ENCODE measurements at places on chromosomes 4 and X. TPM values are rescaled to one million over a fixed set of nuclear protein-coding genes. Genes with fewer than 3 reads are reported as not detected.

- H3K36me3 ChIP-seq = no peaks in the 10 kb centered on the region
- DNase-seq = no peak
- H3K27ac ChIP-seq = peak overlapping the region; percentile 1
- no peak overlapping the region for H3K4me3 ChIP-seq
- no peaks in the 10 kb centered on the region for H3K4me1 ChIP-seq
- H3K27me3 ChIP-seq = no peaks in the 10 kb centered on the region
Measured at GRCh38 chr4:1201851-1202525, 29.6 kb upstream of the SPON2 start.

GRCh38 chr4:97396097-97396496 is 747.2 kb downstream of the STPG2 start:
- DNase-seq = no peak
- no peaks in the 10 kb centered on the region for H3K27me3 ChIP-seq
- H3K4me1 ChIP-seq = peaks cover 9% of the 10 kb centered on the region
- no peak overlapping the region for H3K27ac ChIP-seq
- peaks cover 6% of the 10 kb centered on the region for H3K36me3 ChIP-seq
- H3K4me3 ChIP-seq = no peak overlapping the region

- no peak overlapping the region for H3K27ac ChIP-seq
- H3K4me1 ChIP-seq = peaks cover 23% of the 10 kb centered on the region
- H3K27me3 ChIP-seq = no peaks in the 10 kb centered on the region
- H3K36me3 ChIP-seq = no peaks in the 10 kb centered on the region
- no peak overlapping the region for H3K4me3 ChIP-seq
Measured at GRCh38 chr4:123353656-123354055, 42.9 kb upstream of the SPRY1 start.

DNA sequence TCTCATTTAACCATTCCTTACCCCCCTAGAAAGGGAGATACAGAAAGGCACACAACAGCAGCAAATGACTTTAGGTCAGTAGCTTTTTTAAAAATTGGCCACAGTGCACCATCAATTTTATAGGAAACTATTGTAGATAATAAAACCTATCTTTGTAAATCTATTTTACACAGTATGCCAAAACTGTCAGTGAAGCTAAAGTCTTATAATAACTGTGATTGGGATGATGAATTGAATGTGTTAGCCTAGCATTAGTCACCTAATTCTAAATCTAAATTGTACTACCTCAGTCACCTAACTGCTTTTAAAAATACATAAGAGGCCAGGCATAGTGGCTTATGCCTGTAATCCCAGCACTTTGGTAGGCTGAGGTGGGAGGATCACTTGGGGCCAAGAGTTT is 44.2 kb downstream of the SH3RF1 start:
- no peak for DNase-seq
- H3K27ac ChIP-seq = no peak overlapping the region
- H3K27me3 ChIP-seq = no peaks in the 10 kb centered on the region
- no peak overlapping the region for H3K4me3 ChIP-seq

GRCh38 chr4:173990126-173990868 is 293.2 kb downstream of the FBXO8 start:
- no peaks in the 10 kb centered on the region for H3K4me1 ChIP-seq
- DNase-seq = no peak
- H3K36me3 ChIP-seq = no peaks in the 10 kb centered on the region
- H3K4me3 ChIP-seq = no peak overlapping the region

DNA sequence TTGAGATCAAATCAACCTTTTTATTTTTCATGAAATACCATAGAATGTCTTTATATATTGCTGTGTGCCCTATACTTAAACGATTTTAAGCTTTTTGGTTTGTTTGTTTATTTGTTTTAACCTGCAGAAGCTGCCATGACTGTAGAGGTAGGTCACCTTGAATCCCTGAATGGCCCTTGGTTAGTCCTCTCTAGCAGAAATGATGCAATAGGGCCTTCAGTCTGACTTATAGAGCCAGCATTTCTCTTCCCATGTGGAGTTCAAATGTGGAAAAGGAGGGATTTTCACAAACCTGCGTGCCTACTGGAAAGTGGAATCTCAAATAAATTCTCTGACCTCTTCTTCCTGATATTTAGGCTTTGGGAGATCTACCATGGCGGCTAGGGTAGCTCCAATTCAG is 327.9 kb downstream of the MAPK10 start:
- H3K4me1 ChIP-seq = peaks cover 14% of the 10 kb centered on the region
- H3K27me3 ChIP-seq = no peaks in the 10 kb centered on the region
- H3K27ac ChIP-seq = no peak overlapping the region
- DNase-seq = no peak

GRCh38 chr4:97645071-97645821 is 498.0 kb downstream of the STPG2 start:
- no peak overlapping the region for H3K4me3 ChIP-seq
- no peaks in the 10 kb centered on the region for H3K4me1 ChIP-seq
- H3K36me3 ChIP-seq = no peaks in the 10 kb centered on the region
- no peak overlapping the region for H3K27ac ChIP-seq
- no peaks in the 10 kb centered on the region for H3K27me3 ChIP-seq

DNA sequence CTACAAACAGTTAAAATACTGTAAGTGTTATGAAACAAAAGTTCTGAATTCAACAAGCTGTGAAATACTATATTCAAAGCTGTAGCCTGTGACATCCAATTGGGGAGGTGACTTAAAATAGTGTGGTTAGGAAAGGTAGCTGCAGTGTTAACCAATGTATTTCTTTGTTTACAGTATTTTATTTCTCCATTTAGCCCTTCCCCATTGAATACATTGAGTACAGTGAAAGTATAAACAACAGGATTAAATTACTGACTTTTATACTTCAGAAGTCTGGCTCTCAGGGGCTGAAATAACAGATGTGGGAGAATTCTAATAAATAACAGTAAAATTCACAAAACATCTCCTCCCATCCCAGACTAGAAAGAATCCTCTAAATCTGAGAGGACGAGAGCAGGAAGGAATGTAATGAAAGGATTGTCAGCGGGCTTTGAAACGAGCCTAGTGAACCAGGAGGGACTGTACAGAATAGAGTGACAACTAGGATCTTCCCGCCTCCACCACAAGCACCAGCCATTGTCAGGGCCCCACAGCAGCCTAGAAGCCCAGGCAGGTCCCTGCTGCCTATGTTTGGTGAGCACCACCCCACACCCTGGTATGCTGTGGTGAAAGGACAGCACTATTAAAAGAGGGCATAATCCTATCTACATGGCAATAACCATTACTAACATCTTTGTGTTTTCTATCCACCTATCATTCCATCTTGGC is 73.7 kb downstream of the SPCS3 start:
- no peaks in the 10 kb centered on the region for H3K36me3 ChIP-seq
- DNase-seq = no peak
- peaks cover 5% of the 10 kb centered on the region for H3K4me1 ChIP-seq
- no peak overlapping the region for H3K27ac ChIP-seq
- no peaks in the 10 kb centered on the region for H3K27me3 ChIP-seq

- H3K27me3 ChIP-seq = no peaks in the 10 kb centered on the region
- no peak for DNase-seq
- H3K4me1 ChIP-seq = no peaks in the 10 kb centered on the region
- no peak overlapping the region for H3K4me3 ChIP-seq
Measured at GRCh38 chr4:80027611-80028010, 45.4 kb downstream of the ANTXR2 start.

DNA sequence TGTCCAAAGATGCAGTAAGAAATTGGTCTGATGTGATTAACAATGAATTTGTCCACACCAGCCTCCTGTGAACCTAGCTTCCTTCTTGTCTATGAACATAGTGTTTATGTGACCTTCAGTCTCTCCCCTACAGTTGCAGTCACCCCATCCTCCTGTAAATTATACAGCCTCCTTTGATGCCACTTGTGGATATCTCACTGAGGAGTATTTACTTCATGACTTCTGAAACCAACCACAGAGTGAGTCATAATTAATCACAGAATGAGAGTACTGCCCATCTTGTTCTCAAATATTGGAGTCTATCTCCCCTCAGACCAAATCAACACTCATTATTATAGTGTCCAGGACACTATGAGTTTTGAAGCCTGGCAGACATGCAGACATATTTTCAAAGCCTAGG is 27.3 kb upstream of the XAGE2 start:
- no peak overlapping the region for H3K4me3 ChIP-seq
- no peaks in the 10 kb centered on the region for H3K36me3 ChIP-seq
- H3K4me1 ChIP-seq = no peaks in the 10 kb centered on the region
- no peak overlapping the region for H3K27ac ChIP-seq
- DNase-seq = no peak

TCEAL7 gene
- 18.9 TPM for total RNA-seq

DNA sequence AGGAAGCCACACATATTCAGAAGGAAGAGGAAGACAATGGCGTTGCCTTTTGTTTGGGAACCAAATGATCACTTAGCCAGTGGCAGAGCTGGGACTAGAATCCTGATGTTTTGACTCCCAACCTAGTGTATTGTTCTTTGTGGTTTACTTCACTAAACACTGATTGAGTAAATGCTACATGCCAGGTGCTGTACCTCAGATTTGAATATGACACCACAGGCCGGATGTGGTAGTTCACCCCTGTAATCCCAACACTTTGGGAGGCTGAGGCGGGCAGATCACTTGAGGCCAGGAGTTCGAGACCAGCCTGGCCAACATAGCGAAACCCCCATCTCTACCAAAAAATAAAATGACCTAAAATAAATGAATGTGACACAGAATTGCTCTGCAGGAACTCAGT is 8.4 kb downstream of the NDUFA1 start:
- no peak for DNase-seq
- H3K4me1 ChIP-seq = peaks cover 5% of the 10 kb centered on the region
- H3K36me3 ChIP-seq = peaks cover 3% of the 10 kb centered on the region
- no peak overlapping the region for H3K4me3 ChIP-seq
- no peak overlapping the region for H3K27ac ChIP-seq

GRCh38 chr4:38769441-38769840 is 13.3 kb downstream of the TLR10 start:
- H3K4me1 ChIP-seq = peaks cover 14% of the 10 kb centered on the region
- DNase-seq = no peak
- no peaks in the 10 kb centered on the region for H3K36me3 ChIP-seq
- H3K27me3 ChIP-seq = no peaks in the 10 kb centered on the region

DNA sequence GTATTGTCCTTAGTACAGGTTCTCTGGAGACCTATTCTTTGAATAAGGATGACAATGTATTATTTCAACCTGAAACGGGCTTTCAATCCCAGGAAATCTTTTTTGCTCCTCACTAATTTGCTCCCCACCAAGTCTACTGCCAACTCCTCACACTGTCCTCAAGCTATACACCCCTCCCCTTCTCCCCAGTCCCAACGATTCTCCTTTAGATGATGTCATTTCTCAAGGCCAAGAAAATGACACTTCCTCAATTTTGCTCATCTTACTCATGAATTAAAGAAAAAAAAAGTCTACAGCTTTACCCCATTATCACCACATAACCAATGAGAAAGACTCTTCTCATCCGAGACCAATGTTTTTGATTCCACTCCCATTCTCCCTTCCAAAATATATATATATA is 20.6 kb downstream of the AP1S2 start:
- peaks cover 11% of the 10 kb centered on the region for H3K36me3 ChIP-seq
- no peaks in the 10 kb centered on the region for H3K27me3 ChIP-seq
- no peak for DNase-seq
- peak overlapping the region; percentile 60 for H3K27ac ChIP-seq

- DNase-seq = no peak
- no peaks in the 10 kb centered on the region for H3K36me3 ChIP-seq
- no peaks in the 10 kb centered on the region for H3K4me1 ChIP-seq
- no peak overlapping the region for H3K4me3 ChIP-seq
- no peak overlapping the region for H3K27ac ChIP-seq
Measured at GRCh38 chr4:170589597-170590191, 499.9 kb upstream of the AADAT start.

DNA sequence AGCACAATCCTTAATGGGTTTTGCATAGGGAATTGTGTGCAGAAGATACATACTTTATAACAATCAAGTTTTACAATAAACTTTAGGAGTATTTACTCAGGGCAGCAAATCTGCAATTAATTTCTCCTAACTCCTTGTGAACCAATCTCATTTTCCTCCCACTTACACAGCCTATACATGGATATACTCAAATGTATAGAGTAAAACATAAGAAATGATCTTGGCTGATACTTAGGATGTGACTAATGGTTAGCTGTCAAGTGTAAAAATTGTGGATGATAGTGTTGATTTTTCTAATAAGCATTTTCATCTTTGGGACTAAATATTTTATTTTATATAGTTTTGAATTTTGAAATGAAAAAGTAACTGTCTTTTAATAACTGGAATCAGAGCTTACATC is 759.6 kb downstream of the GRID2 start:
- no peaks in the 10 kb centered on the region for H3K27me3 ChIP-seq
- H3K4me1 ChIP-seq = no peaks in the 10 kb centered on the region
- no peak overlapping the region for H3K4me3 ChIP-seq
- no peak overlapping the region for H3K27ac ChIP-seq
- no peak for DNase-seq

SCRG1 gene
- 4.8 TPM for total RNA-seq

DNA sequence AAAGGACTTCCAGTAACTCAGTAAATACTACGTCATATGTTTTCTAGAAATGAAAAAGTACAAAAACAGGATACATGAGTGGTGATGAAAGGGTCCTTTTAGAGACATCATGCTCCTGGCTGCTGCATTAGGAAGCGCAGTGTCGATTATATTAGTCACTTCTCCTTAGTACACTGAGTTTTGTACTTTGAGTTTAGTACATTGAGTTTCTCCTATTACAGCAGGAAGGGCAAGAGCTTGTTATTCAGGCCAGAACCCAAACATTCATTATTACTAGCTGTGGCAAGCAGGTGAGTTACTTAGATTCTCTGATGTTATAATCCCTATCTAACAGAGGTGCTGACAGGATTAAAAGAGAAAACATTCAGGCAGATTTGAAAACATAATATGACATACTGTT is 21.3 kb downstream of the RPGR start:
- H3K27me3 ChIP-seq = no peaks in the 10 kb centered on the region
- peaks cover 3% of the 10 kb centered on the region for H3K36me3 ChIP-seq
- no peak overlapping the region for H3K4me3 ChIP-seq
- no peak for DNase-seq

DNA sequence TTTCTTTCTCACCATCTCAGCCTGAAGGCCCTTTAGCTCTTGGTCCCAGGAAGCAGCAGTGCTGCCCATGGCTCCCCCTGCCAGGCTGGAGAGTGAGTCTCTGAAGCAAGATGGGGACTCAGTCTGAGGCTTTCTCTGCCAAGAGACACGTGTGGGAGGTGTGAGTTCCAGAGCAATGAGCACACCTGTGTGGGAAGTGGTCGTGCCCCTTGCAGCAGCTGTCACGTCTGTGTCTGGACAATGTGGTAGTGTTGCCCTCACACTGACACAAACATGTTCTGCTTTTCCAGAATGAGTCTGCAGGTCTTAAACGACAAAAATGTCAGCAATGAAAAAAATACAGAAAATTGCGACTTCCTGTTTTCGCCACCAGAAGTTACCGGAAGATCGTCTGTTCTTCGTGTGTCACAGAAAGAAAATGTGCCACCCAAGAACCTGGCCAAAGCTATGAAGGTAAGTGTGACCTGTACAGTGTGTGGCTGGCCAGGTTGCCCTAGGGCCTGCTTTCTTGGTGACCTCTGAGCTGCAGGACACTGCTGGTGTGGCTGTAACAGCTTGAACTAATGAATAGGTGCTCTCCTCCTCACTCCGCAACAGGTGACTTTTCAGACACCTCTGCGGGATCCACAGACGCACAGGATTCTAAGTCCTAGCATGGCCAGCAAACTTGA is 1.9 kb downstream of the TACC3 start:
- H3K27ac ChIP-seq = no peak overlapping the region
- no peaks in the 10 kb centered on the region for H3K27me3 ChIP-seq
- H3K36me3 ChIP-seq = peaks cover 11% of the 10 kb centered on the region
- DNase-seq = no peak

All from neural crest cell (in vitro differentiated cells).